Stimulated activated CD8-positive, alpha-beta memory T cell treated with anti-CD3 and anti-CD28 coated beads, Interleukin-4, amount 100 ng/mL, for 1 hour (primary cell): ENCODE measurements at places on chromosomes 11 and 22.

- DNase-seq = no peak
Observed at GRCh38 chr22:42322562-42322926, 52.1 kb upstream of the TCF20 start.

DNA sequence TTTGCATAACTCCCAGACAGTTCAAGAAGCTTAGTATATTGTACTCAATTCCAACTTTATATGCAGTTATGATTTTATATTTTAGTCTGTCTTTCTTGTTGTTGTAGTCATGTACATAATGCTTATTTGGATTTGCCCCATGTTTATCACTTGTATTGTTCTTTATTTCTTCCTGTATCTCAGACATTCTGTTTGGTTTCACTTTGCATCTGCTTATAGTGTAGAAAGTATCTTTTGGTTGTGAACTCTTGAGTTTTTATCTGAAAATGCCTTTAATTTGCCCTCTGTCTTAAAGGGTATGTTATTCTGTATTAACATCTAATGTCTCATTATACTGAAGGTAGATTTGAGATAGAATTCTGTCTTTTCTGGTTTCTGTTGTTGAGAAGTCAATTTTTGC, 275.4 kb downstream of the DYNC2H1 start:
- no peak for DNase-seq

GRCh38 chr11:106391771-106392420, 314.4 kb downstream of the AASDHPPT start:
- DNase-seq = no peak

- no peak for DNase-seq
Observed at GRCh38 chr11:118783724-118784495, 7.1 kb downstream of the DDX6 start.

GRCh38 chr11:132125988-132126871, 755.8 kb downstream of the NTM start:
- DNase-seq = no peak

DNA sequence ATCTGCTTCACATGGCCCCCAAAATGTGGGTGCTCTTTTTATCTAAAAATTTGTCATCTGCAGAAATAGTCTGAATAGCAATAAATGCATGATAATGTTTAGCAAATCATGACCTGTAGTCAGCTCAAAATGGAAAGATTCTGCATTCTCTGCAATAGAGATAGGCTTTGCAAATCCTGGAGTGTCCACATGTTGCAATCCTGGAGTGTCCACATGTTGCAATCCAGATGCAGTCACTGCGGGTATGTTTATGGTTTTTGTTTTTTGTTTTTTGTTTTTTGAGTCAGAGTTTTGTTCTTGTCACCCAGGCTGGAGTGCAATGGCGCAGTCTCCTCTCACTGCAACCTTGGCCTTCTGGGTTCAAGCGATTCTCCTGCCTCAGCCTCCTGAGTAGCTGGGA, 20.2 kb upstream of the LRRC32 start:
- no peak for DNase-seq

GRCh38 chr11:116986521-116987105, 111.6 kb downstream of the SIK3 start:
- DNase-seq = no peak

DNA sequence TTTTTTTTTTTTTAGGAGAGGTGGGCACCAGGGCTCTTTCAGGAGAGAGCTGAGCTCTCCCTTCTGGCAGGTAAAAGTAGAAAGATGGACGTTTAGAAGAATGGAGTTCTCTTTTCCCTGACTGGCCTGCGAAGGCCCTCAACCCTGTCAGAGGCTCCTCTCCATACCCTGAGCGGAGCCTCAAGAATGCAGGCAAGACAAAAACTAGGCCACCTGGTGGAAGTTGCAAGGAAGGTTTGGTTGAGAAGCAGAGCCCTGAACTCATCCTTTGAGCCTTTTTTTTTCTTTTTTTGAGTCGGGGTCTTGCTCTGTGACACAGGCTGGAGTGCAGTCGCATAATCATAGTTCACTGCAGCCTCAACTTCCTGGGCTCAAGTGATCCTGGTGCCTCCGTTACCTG, 1.4 kb downstream of the OTOG start:
- DNase-seq = no peak

DNA sequence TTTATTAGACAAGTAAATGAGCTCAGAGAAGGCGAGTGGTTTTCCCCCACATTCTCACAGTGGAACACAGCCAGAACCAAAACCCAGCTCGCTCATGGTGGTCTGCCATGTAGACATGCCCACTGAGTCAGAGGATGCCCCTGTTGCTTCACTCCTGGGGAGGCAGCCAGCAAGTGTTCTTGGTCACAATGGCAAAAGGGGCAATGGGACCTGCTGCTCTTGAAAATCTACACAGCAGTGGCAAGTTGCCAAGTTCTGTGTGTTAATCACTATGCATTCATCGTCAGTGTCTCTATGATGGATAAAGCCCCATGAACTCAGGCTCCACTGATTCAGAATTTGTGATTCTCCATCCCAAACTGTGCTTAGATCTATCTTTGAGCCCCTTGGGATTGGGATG, 64.7 kb upstream of the TBCEL start:
- no peak for DNase-seq
